Mesenchymal stem cell (in vitro differentiated cells and primary cell): ENCODE measurements at places on chromosomes 11 and 22.

GRCh38 chr11:68865241-68865640, 23.5 kb upstream of the CPT1A start:
- no peak for DNase-seq

GRCh38 chr11:41980741-41981140, 521.3 kb upstream of the LRRC4C start:
- no peak for DNase-seq

GRCh38 chr11:96187822-96188221, 155.2 kb downstream of the MAML2 start:
- DNase-seq, result peak; percentile 79

- peak; percentile 55 for DNase-seq
Observed at GRCh38 chr11:43576803-43577521, 103.6 kb upstream of the HSD17B12 start.

- DNase-seq, result no peak
Observed at GRCh38 chr11:60762851-60763691, 6.4 kb downstream of the MS4A15 start.

DNA sequence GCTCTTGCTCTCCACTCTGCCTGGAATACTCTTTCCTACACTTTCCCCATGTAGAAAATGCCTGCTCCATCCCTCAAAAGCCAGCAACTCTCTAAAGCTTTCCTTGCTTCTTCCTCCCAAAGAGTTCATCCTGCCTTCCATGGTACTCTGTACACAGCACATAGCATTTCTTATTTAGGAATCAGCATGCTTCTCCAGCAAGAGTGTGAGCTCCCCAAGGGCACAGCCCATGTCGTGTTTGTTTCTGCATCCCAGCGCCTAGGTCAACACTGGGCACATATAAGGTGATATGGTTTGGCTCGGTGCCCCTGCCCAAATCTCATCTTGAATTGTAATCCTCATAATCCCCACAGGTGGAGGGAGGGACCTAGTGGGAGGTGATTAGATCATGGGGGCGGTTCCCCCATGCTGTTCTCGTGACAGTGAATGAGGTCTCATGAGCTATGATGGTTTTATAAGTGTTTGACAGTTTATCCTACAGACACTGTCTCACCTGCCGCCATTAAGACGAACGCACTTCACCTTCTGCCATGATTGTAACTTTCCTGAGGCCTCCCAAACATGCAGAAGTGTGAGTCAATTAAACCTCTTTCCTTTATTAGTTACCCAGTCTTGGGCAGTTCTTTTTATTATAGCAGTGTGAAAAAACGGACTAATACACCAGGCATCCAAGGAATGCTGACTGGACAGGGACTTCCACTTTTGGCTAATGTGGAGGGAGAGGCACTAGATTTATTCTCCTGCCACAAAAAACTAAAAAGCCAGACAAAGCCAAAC, 8.2 kb downstream of the VPS37C start:
- DNase-seq, result peak; percentile 90
